ENCODE measurements at places on chromosomes 5 and 9. TPM values are rescaled to one million over a fixed set of nuclear protein-coding genes. Genes with fewer than 3 reads are reported as not detected.
A peak's percentile ranks its signal among the peaks of the same experiment; 100 is the strongest.

GRCh38 chr9:130122456-130122855 is 49.7 kb upstream of the NCS1 start:
- ATAC-seq: no peak

DNA sequence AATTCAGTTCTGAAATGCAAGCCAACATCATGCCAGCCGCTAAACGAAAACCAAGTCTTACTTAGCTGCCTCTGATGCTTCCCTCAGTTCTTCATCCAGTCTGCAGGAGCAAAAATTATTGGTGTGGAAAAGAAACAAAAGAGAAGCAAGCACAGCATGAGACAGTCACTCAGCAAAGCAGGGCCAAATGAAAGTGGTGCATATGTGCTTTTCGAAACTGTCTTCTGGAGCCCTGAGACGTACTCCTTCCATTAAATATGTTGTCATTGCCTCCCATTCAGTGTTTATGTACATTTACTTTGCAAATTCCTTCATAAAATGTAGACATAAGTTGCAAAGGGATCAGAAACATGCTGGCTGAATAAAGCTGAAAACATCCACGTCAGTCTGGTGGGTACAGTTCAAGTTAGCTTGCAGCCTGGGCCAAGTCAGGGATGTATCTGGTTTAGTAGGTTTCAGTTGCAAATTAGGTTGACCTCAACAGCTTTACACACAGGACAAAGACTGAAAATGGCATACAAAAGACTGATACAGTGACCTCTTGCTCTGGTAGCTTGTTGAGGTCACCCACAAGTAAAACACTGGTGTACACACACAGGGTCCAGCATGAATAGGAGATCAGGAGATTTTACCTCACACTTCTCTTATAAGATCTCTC is 139.7 kb upstream of the PCA3 start:
- ATAC-seq: no peak

DNA sequence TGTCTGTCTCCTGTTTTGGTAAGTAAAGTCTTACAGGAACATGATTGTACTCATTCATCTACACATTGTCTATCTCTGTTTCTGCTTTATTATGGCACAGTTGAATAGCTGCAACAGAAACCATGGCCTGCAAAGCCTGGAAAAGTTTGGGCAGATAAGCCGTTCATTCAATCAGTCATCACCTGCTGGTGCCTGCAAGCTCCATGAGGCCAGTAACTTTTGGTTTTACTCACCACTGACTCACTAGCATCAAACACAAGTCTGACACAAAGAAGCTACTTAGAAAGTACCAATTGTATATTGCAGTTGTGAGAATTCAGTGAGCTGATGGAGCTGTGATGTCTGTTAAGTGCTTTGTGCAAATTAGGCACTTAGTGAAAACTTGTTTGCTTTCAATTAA is 373.6 kb upstream of the SGCD start:
- ATAC-seq: peak; percentile 58

DNA sequence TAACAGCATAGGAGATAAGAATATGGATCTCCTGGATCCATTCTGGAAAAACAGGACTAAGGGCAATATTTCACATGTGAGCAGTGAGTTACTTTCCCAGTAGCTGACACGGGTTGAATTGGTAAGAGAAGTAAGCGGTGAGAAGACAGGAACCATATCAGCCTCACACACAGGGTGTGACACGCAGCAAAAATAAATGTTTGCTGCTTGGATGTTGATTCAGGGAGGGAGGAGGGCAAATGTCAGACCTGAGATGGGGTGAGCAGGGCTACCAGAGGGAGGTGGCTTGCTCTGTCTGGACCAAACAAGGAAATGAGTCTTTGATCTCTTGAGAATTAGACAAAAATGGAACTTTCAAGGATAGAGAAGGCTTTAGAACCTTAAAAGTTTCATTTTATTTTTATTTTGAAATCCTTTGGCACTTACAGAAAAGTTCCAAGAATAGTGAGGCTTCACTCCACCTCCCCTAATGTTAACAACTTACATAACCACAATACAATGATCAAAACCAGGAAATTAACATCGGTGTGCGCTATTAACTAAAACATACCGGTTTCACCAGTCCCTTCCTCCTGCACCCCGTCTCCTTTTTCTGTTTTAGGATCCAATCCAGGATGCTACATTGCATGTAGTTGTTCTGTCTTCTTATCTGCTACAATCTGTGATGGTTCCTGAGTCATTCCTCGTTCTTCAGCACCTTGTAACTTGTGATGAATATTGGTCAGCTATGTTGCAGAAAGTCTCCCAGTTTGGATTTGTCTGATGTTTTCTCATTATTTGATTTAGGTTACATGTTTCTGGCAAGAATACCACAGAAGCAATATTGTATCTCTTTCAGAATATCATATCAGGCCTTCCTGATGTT is 20.5 kb upstream of the ARHGEF28 start:
- ATAC-seq: no peak

ARHGEF39 gene
- 9.4 TPM for total RNA-seq

PTGER4 gene
- total RNA-seq: 100 TPM

CERCAM gene
- 0.56 TPM for total RNA-seq
